ENCODE measurements at places on chromosomes 13 and 19.

GRCh38 chr19:51398096-51398704 lies 7.8 kb upstream of the C19orf84 start:
- DNase-seq, result no peak

GRCh38 chr19:4197625-4198466 lies 15.4 kb downstream of the ANKRD24 start:
- DNase-seq, result no peak

GRCh38 chr13:25502031-25502430 lies 130.3 kb downstream of the ATP8A2 start:
- no peak for DNase-seq

GRCh38 chr13:27125357-27126282 lies 46.0 kb downstream of the USP12 start:
- no peak for DNase-seq

DNA sequence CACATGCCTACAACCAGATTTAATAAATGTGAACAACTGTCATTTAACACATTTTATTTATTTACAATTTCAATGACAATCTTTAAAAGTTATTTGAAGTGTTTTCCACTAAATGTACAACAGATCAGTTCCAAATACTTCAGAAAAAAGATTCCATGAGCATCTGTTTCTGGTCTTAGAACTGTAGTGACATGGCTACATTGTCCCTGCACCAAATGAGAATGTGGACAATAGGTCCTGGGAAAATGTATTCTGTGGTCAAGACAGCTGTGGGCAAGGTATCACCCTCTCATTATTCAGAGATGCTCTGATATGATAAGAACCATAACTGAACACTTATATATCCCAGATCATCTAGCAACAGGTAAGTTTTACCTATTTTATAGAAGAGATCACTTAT lies 43.7 kb downstream of the ELF1 start:
- DNase-seq, result no peak

- DNase-seq, result no peak
These were observed 87.2 kb upstream of the TNFSF11 start for GRCh38 chr13:42486711-42487198.

DNA sequence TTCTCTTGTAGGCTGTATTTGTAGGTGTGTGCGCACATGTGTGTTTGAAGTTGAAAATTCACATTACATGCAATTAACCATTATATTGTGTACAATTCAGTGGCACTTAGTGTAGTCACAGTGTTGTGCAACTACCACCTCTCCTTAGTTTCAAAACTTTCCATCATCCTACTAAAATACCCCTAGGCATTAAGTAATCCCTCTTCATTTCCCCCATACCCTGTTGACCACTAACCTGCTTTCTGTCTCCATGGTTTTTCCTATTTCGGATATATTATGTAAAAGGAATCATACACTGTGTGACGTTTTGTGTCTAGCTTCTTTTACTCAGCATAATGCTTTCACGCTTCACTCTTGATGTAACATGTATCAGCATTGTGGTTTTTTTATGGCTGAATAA lies 16.1 kb downstream of the LSM14A start:
- no peak for DNase-seq

GRCh38 chr19:54191011-54191810 lies at the start of gene TSEN34:
TSS of gene TSEN34 (plus strand) at chr19:54191308. CDS start at chr19:54191365, 57 bp downstream.
- no peak for DNase-seq

DNA sequence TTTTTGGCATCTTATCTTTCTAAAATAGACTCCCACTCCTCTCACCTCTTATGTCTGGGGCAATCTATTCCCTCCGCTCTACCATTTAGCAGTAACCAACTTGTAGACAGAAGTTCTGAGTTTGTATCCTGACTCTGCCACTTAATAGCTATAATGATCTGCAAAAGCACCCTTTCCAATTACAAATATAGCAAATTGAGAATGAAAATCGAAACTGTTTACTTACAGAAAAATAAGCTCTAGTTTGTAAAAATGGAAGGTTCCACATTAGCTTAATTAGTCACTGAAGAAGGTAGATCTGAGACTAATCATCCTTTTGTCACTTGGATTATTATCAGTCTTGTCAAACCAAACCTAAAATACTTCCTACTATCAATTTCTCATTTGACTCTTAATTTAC lies 409.3 kb downstream of the DIAPH3 start:
- DNase-seq, result no peak

DNA sequence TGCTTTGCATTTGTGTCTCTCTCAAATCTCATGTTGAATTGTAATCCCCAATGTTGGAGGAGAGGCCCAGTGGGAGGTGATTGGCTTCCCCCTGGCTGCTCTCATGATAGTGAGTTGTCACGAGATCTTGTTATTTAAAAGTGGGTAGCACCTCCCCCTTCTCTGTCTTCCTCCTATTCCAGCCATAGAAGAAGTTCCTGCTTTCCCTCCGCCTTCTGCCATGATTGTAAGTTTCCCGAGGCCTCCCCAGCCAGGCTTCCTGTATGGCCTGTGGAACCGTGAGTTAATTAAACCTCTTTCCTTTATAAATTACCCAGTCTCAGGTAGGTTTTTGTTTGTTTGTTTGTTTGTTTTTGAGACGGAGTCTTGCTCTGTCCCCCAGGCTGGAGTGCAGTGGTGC lies 3.8 kb downstream of the LILRA4 start:
- no peak for DNase-seq

DNA sequence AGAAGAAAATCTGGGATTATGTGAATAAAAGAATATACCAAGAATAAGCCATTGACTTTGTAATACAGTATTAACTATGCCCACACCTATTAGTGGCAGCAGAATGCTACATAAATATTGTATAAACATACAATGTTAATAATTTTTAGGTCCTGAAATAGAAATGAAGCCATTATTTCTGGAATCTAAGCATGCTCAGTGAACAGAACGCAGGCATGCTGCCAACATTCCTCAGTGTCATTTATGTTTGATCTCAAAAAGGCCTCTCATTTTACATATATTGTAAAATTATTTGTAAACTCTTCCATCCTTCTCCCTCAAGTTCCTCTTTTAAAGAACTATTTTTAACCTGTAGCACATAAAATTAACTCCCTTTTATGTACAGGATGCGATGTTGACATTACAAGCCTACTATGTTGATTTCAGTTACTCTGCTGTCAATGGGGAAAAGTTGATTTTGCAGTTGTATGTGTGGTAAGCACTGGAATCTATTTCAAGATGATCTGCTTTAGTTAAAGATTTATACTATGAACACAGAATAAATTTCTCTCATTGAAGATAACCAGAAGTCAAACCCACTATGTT lies 118.8 kb downstream of the VWA8 start:
- no peak for DNase-seq

DNA sequence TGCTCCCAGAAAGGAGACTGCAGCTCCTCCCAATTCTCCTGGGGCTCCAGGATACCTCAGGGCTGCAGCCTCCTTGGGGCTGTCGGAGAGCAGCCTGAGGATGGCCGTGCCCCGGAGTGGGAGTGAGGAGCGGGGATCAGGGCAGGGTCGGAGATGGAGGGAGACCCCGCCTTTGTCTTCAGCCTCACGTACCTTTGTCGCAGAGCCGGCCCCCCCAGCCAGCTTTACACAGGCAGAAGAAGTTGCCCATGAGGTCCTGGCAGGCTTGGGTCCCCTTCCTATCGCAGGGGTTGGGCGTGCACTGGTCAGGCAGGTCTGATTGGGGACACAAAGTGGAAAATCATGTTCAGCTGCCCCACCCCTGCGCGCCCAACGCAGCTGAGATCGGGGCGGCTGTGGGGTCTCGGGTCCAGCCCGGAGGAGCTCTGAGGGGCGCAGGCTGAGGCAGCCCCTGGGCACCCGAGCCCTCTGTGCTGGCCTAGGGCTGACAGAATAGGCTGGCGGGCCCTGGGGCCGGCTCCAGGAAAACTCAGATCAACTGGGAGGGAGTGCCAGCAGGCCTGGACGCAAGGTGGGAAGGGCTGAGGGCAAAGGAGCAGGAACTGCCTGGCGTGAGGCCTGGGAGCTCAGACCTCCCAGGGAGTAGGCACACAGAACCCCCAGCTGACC lies 24.2 kb downstream of the GAS6 start:
- no peak for DNase-seq

GRCh38 chr19:3804429-3804828 lies 18.2 kb upstream of the MATK start:
- no peak for DNase-seq

DNA sequence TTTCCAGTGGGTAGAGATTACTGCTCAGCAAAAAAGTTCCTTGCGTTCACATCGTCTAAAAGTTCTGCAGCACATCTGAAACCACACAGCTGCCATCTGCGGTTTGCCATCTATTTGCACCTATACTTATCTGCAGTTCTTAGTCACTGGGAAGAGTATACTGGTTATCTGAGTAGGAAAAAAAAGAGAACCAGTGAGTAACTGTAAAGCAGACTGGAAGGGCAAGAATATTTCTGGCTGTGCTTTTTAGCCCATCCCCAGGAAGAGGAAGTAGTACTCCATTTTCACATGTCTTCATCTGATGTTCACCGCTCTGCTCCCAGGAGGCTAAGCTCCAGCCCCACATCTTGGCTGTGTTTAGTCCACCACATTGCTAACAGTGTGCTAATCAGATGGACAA lies 35.6 kb downstream of the EFNB2 start:
- DNase-seq, result no peak

DNA sequence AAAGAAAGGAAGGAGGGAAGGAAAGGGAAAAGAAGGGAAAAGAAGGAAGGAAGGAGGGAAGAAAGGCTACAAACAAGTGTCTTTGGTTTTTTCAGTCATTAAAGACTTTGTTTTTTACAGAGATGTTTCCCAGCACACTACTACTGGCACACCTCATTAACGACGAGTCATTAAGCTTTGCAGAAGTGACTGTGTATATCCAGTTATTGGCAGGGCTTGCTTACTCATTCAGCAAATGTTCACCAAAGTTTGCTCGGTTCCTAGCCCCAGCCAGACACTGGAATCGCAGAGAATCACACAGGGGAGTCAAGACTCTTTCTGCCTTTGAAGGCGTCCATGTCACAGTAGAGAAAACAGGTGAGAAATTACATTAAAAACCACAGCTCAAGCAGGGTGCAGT lies 4.3 kb downstream of the NLRP12 start:
- no peak for DNase-seq

DNA sequence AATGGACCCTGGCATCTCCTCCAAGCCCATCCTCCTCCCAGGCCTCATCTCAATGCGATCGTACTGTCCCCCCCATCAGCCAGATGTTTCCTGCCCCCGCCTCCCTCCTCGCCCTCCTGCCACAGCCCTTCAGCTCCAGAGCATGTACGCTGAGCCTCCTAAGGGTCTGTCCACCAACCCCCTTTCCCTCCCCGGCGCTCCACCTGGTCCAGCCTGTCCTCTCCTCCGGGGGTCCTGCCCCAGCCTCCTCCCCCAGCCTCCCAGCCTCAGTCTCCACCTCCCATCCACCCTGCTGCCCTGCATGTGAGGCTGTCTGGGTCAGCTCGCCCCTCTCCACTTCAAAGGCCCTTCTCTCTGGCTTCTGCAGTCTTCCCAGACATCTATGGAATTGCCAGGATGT lies 4.5 kb downstream of the SIRT2 start:
- DNase-seq, result no peak

DNA sequence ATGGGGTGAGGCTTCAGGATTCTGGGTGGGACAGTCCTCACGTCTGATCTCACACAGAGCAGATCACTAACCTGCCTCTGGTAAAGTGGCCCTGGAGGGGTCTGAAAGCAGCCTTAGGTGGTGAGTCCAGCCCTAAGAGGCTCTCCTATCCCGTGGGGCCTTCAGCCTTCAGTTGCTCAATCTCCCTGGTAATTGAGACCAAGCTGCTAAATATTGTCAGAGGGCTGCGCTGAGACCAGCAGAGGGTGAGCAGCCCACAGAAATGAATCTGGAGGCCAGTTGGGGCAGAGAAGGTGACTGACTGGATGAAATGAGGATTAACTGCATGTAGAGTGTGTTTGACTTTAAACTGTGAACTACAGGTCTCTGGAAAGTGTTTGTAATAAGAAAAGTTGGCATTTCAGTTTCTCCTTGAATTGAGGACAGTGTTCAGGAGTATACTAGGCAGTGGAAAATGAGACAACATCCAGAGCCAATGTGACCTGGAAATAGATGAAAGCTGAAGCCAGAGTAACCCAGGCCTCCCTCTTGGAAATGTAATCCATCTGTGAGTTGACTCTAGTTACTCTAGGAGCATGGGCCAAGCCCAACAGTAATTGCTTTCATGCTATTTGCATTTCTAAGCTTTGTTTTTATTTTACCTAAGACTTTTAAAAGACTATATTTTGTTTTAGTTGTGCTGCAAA lies 14.3 kb upstream of the HSPH1 start:
- no peak for DNase-seq

DNA sequence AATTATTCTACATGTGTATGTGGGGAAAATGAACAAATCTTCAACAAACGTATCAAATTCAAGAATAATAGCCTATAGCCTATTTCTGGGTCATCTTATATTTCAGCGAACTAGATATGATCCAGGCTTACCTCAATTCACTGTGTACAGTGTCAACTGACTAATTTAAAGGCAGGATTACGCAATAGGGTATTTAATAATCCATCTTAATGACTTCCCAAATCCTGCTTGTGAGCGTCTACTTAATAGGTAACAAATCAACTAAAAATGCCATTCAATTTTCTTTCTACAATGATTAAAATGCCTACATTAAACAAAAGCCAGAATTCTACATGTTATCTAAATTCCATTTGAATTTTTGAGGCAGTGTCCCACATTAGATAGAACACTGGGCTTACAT lies 67.0 kb downstream of the USP12 start:
- no peak for DNase-seq

DNA sequence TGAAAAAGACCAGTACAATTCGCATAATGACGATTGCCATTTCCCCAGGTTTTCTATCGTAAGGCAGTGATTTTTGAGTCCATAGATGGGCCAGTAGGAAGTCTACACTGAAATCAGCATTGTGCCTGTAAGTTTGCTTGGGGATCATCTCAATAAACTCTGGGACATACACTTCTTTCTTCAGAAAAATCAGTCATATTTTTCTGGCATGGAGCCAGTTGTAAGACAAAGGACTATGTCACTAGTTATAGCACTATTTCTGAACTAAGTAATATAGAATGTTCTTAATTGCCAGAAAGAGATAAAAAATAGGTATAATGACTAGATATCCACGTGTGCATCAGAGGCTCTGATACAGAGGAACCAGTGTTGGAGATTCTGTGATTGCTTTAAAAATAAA lies 243.5 kb downstream of the LMO7 start:
- no peak for DNase-seq

- DNase-seq, result no peak
These were observed 934.4 kb upstream of the SLITRK1 start for GRCh38 chr13:84816567-84817105.

- no peak for DNase-seq
These were observed 25.9 kb downstream of the NBEA start for GRCh38 chr13:34967851-34968562.

DNA sequence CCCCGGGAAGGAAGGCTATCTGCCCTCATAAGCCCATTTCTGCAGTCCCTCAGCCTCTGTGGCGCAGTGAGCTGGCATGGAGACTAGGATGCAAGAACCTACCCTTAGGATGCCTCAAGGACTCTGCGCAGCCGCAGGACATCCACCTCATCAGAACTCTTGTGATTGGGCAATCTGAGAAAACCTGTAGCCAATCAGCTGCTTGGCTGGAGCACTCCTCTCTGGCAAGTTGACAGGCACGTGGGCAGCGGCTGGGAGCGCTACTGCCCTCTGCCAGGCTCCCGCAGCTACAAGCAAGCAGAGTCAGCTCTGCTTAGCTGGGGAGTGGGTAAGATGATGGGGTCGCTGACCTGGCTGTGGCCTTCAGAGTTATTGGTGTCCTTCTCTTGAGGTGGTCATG lies 1.5 kb upstream of the ECSIT start:
- no peak for DNase-seq

Measured in vagina (tissue), 2 donors.